ENCODE measurements at places on chromosomes 6 and 20.

- no peak for DNase-seq
Observed at GRCh38 chr6:35083507-35083906, 57.6 kb downstream of the TCP11 start.

DNA sequence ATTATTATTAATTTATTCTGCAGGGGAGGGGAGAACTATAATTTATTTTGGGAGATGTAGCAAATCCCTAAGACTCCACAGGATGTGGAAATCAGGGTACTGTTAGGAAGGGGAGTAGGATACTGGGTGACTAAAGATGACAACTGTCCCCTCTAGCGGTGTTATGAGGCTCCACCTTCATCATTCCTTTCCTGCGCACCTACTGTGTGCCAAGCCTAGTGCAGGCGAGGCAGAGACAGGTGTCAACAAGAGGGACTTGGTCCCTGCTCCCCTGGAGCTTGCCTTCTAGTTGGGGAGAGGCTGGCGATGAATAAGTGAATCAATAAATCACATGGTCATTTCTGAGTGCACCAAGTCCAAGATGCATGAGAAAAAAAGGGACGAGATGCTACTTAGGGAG lies 65.5 kb downstream of the STK35 start:
- no peak for DNase-seq

- DNase-seq: no peak
Observed at GRCh38 chr20:17905544-17905943, 63.0 kb downstream of the SNX5 start.

- DNase-seq: no peak
Observed at GRCh38 chr6:97901531-97901930, 618.5 kb upstream of the MMS22L start.

DNA sequence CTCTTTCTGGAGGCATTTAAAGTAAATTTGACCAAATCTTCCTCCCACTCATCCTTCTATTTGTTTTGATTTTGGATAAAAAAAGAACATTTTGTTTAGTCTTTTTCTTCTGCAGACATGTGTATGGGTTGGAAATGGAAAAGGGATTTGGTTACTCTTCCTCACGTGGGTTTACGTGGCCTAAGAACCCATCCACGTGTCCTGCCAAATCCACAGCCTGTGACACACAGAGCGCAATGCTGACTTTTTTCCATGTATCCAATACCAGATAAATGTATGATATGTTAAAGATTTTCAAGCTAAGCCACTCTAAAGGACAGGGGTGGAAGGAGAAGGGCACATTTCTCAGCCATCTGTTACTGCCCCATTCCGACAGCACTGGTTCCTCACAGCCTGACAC lies 176.5 kb downstream of the COL12A1 start:
- no peak for DNase-seq

- DNase-seq: peak; percentile 22
Observed at GRCh38 chr6:82178077-82178758, 69.3 kb downstream of the IBTK start.

DNA sequence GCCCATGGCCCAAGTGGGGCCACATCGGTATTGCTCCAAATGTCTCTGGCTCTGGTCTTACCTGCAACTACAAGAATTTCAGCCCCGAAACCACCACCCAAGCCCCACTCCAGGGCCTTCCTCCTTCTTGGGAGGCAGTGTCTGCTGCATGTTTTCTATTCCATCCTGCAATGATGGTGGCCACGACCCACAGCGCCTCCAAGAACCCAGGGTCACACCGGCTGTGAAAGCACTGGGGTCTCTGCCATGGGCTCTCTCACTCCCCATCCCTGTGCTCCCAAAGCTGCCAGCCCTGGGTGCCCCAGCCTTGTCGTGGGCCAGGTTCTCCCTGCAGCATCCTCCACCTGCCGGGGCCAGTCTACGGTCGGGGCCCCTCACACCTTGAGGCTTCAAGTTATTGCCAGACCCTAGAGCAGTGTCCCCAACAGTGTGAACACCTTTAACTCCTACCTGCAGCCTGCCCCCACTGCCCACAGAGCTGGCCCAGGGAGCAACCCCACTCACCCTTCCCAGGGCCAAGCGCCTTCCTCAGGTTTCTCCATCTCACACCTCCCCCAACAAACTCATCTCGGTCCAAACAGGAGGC lies 115.4 kb downstream of the JPH2 start:
- DNase-seq: no peak

GRCh38 chr6:48281217-48281616 lies 170.2 kb upstream of the PTCHD4 start:
- no peak for DNase-seq

DNA sequence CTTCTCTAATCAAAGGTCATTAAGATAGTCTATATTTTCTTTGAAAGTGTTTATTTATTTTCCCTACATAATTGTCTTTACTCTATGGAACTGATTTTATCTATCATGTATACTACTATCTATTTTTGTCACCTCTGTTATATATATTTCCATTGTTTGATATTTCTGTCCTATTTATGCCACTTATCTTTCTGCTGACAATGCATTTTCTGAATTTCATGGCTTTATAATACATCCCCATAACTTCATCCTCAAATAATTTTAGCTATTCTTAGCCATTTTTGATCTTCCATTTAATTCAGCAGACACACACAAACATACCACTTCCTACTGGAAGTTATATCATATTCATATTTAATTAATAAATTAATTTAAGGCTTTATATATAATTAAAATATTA lies 123.7 kb downstream of the EPHA7 start:
- DNase-seq: no peak

GRCh38 chr6:1251198-1252155 lies 60.4 kb upstream of the FOXQ1 start:
- no peak for DNase-seq

DNA sequence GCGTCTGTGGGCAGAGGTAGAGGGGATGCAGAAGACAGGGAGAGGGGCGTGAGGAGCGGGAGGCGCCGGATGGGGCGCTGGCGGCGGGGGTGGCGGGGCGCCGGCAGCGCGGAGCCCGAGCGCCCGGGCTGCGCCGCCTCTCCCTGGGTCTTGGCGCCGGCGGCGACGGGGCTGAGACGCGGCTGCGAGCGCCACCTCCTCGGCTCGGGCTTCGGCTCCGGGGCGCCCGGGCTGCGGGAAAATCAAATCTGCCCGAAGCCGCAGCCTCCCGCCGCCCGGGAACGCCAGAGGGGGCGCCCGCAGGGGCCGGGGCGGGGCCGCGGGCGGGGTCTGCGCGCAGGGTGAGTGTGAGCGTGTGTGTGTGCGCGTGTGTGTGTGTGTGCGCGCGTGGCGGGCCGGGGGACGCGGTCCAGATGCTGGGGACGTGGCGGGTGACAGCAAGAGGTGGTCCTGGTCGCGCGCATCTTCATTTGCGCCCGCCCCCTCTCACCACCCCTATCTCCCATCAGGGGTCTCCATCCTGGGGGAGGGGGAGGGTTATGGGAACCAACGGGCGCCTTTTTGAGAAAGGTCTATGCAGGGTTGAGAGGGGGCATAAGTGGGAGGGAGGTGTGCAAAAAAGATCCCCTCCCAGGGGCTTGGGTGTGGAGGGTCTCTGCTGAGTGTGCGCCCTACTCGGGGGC lies 646 bp upstream of the CPNE5 start:
- no peak for DNase-seq

- no peak for DNase-seq
Observed at GRCh38 chr6:35371494-35372262, 29.3 kb downstream of the PPARD start.

Measured in astrocyte of the cerebellum (primary cell).